ENCODE measurements at places on chromosomes 1 and 21.

DNA sequence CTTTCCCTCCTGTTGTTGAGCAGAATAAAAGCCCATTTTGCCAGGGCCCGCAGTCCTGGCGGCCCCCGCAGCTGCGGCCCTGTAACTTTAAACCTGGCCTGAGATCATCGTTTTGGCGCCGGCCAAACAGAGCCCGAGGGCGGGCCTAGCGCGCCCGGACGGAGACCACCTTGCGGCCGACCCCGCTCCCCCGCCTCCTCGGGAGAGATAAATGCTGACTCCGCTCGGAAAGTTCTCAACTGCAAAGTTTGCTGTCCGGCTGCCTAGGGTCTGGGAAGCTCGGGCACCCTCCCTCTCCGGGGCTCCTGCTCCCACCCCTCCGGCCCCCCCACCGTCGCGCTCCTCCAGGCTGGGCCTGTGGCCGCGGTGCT lies at the start of gene PDPN:
PDPN (plus strand) TSS at position 238 of the 371 bp plus-strand sequence. CDS start 202 bp downstream, outside the sequence.
- DNase-seq, result peak; percentile 67

DNA sequence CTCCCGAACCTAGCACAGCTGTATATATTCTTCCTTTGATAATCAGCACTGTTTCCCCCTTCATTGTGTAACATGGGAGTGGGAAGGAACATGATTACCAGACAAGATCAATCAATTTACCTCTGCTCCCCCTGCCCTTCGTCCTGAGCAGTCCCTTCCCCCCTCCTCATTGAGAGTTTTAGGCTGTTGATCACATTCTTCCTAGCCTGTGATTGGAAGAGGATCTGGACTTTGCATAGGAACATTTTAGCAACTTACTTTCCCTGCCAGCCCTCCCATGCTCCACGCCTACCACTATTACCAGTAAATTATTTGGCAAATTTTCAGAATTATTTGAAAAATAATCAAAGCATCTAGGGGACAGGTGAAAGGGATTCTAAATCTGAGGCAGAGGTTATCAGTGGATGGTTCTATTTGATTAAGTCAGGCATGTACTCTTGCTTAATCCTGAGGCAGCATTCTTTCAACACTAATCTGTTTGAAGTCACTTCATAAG lies 62.7 kb upstream of the ABCD3 start:
- DNase-seq, result no peak

DNA sequence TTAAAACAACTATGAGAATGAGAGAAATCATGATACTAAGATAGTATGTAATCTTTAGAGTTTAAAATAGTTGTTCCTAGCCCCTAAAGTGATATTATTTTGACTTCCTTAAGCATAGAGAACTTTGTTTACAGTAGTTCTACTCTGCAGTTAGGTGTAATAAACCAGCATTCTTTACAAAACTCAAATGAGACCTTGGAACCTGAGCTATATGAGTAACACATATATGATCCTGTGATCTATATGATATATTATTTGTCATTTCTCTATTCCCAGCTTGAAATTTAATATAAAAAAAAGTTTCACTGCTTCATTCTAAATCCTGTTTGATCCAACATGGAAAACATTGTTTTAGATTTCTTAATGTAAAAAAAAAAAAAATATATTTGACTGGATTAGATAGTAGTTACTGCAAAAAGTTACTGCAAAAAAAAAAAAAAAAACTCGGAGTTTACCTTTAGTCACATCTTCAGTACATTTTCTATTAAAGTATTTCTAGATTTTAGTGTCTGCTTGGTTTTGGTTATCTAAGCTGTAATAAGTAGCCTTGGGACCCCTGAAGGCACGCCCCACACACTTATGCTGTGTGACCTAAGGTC lies 463.8 kb downstream of the USP25 start:
- DNase-seq, result no peak

DNA sequence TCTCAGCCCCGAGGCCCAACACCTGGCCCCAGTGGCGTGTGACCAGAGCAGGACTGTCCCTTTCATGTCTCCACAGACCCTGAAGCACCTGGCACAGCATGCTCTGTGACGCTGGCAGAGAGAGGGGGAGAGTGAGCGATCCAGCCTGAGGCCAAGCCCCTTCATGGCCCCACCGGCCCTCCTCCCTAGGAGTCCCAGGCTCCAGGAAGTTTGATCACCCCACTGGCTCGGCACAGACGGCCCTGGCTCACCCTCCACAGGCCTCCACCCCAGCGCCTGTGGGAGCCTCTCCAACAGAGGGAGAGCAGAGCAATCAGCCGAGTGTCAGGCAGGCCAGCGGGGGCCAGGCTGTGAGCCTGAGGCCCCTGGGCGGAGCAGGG lies 11.0 kb downstream of the SH3BGRL3 start:
- DNase-seq, result no peak

DNA sequence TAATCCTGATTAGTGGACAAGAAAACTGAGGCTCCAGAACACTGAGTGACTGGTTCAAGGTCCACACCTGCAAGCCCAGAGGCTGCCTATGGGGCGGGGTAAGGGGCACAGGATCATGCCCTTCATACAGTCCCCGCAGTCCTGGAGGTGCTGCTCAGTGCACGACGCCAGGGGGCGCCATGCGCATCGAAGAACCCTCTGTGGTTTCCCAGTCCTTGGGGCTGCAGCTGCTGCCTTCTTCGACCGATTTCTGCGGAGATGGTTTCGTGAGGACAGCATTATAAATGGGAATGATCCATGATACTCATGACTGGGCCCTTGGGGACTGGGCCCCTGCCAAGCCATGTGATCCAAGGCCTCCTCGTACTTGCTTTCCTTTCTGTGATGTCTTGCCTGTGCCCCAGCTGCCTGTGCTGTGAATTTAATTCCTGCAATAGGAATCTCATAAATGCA lies 37.1 kb upstream of the ARHGEF10L start:
- peak; percentile 92 for DNase-seq

DNA sequence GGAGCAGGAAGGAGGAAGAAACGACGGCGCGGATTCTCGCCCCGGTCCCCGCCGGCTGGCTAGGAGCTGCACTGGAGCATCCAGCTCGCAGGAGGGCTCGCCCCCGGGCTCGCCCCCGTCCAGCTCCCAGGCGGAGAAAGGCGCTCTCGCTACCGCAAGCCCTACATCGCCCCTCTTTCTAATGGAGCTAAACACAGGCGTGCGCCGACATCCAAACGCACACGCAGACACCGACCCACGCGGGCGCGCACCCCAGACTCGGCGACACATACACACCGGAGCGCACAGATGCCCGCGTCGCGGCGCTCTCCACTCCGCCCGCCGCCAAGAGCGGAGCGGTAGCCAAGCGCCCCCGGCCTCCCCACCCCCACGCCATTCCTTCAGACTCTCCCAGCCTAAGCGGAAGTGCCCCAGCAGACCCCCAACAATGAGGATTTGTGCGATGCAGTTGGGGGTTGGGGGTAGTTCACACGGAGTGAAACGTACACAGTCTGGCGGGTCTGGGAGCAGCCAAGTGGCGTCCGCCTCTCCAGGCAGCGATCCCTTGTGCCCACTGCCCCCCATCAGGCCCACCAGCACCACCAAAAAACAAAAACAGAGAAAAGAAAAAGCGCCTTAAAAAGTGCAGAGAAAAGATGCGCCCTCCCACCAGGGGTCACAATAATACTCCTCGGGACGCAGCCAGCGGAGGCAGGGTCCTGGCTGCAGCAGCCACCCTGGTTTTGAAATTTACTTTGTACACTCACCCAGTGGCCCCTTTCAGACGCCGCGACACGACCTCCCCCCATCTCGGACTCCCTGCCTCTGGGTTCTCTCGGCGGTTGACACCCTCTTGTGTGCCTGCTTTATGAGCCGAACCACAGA lies 1.4 kb downstream of the DAB1 start:
- no peak for DNase-seq

DNA sequence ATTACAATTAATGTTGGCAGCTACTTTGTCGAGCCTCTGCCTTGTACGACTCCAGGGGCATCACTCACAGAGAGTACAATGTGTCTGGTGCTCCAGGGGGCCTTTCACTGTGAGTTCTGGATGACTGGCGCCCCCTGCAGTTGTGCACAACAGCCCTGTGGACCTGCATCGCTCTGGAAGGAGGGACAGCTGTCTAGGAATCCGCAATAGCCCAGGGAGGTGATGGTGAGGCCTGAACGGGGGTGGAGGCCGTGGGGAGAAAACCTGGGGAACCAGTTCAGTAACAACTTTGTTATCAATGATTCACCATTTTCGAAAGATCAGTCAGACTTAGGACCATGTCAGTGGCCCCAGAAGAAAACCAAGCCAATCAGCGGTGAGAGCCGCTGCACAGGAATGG lies 189.1 kb downstream of the KAZN start:
- no peak for DNase-seq

DNA sequence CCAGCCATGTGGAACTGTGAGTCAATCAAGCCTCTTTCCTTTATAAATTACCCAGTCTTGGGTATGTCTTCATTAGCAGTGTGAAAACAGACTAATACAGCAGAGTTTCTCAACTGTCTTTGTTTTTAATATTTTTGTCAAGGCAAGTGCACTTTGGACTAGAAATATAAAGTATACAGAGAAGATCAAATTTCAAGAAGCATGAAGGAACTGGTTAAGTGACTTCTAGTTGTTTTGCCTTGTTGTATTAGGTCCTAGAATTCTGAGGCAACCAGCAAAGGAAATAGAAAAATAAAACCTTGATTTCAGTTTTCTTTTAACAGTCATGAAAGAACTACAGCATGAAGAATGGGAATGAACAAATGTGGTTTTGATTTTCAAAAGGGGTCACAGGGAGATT lies 131.1 kb upstream of the PTGFR start:
- DNase-seq, result no peak

DNA sequence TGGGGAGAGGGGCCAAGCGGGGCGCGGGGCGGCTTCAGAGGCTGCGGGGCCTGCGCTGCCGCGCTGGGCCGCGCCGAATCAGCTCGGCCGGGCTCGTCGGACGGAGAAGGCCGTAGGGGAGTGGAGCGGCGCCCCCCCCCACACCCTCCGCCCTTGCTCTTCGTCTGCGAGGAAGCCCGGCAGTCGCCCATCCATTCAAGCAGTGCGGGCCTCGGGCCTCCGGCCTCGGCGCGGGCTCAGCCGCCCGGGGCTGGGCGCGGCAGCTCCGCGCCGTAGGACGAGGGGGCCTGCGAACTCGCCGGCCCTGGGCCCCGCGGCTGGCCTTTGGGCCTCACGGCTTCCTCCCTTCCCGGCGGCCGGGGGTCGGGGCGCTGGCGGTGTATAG lies 564 bp downstream of the CTPS1 start:
- no peak for DNase-seq

DNA sequence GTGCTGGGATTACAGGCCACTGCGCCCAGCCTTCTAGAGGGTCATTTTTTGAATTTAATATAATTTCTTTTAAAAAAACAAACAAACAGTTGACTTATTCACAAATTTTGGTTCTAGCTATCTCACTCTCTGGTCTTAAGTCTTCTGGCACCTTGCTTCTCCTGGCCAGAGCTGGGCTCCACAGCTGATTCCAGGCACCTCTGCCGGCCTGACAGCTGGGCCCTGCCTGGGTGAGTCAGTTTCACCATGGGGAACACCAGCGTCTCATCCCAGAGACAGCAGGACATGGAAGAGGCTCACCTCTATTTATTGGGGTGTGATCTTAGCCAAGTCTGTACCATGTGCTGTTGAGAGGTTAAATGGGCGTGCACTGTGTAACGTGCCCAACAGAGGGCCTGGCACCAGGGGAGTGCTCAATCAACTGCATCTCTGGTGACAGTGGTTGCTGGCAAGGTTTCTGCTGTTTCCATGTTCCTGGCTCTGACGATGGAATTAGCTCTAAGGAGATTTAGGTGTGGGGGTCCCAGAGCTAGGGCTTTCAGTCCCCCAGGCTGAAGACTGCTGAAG lies 956 bp downstream of the CPLANE2 start:
- no peak for DNase-seq

- no peak for DNase-seq
These were observed 95.0 kb downstream of the TEX35 start for GRCh38 chr1:178607718-178608408.

DNA sequence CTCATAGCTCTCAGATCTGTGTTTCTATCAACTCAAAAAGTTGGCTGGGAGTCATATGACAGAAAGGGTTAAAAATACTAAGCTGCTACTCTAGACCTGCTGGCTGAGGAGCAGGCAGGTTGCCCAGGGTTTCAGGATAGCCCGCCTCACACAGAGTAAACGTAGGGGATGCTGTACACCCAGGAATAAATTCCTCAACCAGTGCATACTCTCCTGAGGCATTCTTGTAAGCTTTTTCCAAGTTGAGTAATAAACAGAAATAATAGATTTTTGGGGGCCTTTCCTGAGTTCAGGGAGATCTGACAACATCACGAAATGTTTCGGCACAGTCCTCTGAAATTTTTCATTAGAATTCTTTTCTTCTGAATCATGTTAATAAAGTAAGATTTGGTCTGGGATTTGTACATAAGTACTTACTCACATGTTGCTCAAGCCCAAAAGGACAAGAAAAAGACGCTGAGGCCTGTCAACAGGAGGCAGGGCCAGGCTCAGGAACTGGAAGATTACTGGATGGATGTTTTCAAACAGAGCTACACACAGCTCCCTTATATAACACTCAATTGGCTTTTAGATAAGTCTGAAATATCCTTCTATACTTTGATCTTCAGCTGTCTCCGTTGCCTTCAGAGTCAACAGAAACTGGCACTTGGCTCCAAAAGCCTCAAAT lies 41.0 kb downstream of the TGFBR3 start:
- DNase-seq, result peak; percentile 86
